ENCODE measurements at places on chromosomes 2 and 18. TPM values are rescaled to one million over a fixed set of nuclear protein-coding genes. Genes with fewer than 3 reads are reported as not detected.

GRCh38 chr18:55575066-55575465 lies 12.9 kb downstream of the TCF4 start:
- no peaks in the 10 kb centered on the region for H3K27me3 ChIP-seq
- no peak overlapping the region for H3K27ac ChIP-seq
- no peaks in the 10 kb centered on the region for H3K4me1 ChIP-seq
- no peaks in the 10 kb centered on the region for H3K36me3 ChIP-seq
- no peak overlapping the region for H3K4me3 ChIP-seq

- H3K27ac ChIP-seq = no peak overlapping the region
- H3K4me1 ChIP-seq = no peaks in the 10 kb centered on the region
- no peak overlapping the region for H3K4me3 ChIP-seq
- DNase-seq = no peak
Measured at GRCh38 chr18:42606886-42607495, 508.5 kb downstream of the RIT2 start.

GRCh38 chr18:58788470-58788869 lies 76.2 kb upstream of the ZNF532 start:
- no peak for DNase-seq
- no peaks in the 10 kb centered on the region for H3K4me1 ChIP-seq
- H3K4me3 ChIP-seq = no peak overlapping the region
- H3K27me3 ChIP-seq = no peaks in the 10 kb centered on the region

DNA sequence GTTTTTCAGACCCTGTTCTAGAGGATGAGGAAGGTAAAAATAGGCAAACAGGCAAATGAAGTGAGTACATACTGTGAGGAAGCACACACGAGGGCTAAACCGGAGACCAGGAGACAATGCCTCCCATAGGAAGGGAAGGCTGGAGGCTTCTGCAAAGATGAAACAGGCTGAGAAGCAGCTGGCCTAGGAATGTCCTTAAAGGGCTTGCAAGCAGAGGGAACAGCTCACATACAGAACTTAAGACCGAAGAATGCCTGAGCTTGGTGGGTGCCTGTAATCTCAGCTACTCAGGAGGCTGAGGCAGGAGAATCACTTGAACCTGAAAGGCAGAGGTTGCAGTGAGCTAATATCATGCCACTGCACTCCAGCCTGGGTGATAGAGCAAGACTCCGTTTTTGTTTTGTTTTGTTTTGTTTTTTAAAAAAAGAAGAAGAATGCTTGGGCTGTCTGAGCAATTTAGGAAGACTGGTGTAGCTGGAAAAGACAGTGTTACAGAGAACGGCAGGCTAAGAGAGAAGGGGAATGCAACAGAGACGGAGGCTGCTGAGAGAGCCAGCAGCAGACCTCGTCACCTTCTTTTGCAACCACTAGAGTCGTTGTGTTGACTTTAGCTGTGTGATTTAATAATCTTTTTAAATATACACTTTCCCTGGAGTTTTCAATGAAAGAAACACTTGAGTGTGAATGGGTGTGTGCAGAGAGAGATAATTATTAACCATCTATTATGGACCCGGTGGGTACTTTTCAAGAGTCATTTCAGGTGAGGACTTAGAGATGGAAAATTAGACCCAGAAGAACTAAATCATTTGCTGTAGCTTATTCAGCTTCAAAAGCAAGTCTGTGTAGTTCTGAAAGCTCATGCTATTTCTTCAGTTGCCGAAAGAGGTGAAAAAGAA lies 232.8 kb downstream of the GALR1 start:
- H3K27ac ChIP-seq = no peak overlapping the region
- H3K4me3 ChIP-seq = no peak overlapping the region
- H3K4me1 ChIP-seq = no peaks in the 10 kb centered on the region

DNA sequence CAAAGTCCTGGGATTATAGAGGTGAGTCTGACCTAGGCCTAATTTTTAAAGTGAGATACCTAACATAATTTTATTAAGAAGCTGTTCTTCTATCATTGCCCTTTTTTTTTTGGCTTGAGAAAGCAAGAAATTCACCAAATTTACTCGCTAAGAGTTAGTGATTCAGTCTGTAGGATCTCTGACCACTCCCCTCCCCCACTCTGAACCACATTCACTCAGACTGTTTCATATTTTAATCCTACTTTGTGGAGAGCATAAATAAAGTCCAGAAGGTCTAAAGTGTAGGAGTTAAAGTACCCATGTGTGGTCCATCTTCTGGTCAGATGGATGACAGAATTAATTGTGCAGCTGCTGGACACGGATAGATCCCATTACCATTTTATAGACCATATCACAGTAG lies 115.8 kb upstream of the MGAT5 start:
- H3K4me1 ChIP-seq = no peaks in the 10 kb centered on the region
- DNase-seq = no peak
- no peaks in the 10 kb centered on the region for H3K27me3 ChIP-seq
- H3K36me3 ChIP-seq = no peaks in the 10 kb centered on the region
- H3K27ac ChIP-seq = peak overlapping the region; percentile 94

DNA sequence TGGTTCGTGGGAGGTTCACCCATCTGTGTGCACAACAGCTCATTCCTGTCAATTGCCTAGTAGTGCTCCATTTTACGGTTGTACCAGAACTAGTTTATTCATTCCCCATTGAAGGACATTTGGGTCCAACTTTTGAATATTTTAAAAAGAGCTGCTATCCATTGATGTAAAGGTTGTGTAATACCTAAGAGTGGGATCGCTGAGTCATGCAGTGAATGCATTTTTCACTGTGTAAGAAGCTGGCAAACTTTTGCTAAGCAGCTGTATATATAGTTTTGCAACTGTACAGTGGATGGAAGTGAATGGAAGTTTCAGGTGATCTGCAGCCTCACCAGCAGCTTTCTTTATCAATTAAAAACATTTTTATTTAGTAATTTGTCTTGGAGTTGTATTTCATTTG lies 104.5 kb downstream of the DCDC2C start:
- no peaks in the 10 kb centered on the region for H3K4me1 ChIP-seq
- no peak overlapping the region for H3K4me3 ChIP-seq
- no peak for DNase-seq
- H3K27ac ChIP-seq = no peak overlapping the region

DNA sequence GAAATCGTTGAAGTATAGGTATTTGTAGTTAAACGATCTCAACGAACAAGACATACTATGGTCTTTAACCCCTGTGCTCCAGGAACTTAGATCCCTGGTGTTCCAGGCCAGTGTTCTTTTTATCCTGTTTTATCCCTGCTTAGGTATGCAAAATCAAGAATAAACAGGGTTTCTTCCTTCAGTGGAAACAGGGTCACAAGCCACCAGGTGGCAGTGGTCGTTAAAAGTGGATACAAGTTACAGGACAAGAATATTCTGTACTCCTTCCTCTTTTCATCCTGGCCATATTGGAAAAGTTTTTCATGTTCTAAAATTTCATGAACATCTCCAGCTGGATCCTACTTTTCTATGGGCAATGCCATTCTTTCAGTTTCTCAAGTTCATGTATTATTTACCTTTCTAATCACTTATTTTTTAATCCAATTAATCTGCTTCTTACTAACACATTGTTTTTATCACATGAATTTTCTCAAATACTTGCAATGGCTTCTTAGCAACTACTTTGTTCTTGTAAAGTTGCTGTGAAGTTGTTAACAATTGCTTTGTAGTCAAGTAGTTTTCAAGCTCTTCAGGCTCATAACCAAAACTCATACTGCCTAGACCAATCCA lies 16.4 kb upstream of the HNMT start:
- no peak overlapping the region for H3K4me3 ChIP-seq
- no peaks in the 10 kb centered on the region for H3K27me3 ChIP-seq

- DNase-seq = no peak
- H3K27me3 ChIP-seq = no peaks in the 10 kb centered on the region
- H3K4me3 ChIP-seq = no peak overlapping the region
- no peaks in the 10 kb centered on the region for H3K4me1 ChIP-seq
- no peak overlapping the region for H3K27ac ChIP-seq
Measured at GRCh38 chr18:48325115-48325665, 84.0 kb downstream of the ZBTB7C start.

DNA sequence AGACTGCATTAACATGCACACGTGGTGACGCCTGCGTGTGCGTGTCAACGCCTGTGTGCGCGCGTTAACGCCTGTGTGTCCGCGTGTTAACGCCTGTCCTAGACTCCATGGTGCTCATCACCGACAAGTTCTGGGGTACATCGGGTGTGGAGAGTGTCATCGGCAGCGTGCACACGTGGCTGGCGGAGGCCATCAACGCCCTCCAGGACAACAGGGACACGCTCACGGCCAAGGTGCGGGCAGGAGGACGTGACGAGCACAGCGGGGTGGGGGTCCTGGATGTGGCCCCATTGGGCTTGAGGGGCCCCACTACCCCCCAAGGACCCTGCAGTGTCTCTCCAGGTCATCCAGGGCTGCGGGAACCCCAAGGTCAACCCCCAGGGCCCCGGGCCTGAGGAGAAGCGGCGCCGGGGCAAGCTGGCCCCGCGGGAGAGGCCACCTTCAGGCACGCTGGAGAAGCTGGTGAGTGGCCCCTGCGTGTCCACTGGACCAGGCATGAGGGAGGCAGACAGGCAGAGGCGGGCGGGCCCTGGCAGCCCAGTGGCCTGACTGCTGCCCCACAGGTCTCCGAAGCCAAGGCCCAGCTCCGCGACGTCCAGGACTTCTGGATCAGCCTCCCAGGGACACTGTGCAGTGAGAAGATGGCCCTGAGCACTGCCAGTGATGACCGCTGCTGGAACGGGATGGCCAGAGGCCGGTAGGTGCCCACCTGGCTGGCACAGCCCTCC lies 29.2 kb downstream of the GPC1 start:
- no peak overlapping the region for H3K27ac ChIP-seq
- DNase-seq = peak; percentile 4
- H3K4me3 ChIP-seq = no peak overlapping the region
- H3K4me1 ChIP-seq = no peaks in the 10 kb centered on the region

- DNase-seq = no peak
- no peaks in the 10 kb centered on the region for H3K36me3 ChIP-seq
- no peak overlapping the region for H3K27ac ChIP-seq
- no peaks in the 10 kb centered on the region for H3K4me1 ChIP-seq
- H3K27me3 ChIP-seq = no peaks in the 10 kb centered on the region
- H3K4me3 ChIP-seq = no peak overlapping the region
Measured at GRCh38 chr18:7681298-7681697, 114.2 kb downstream of the PTPRM start.

GRCh38 chr2:117967977-117968718 lies 45.7 kb downstream of the CCDC93 start:
- no peak overlapping the region for H3K27ac ChIP-seq
- no peaks in the 10 kb centered on the region for H3K27me3 ChIP-seq
- H3K4me3 ChIP-seq = no peak overlapping the region
- peaks cover 60% of the 10 kb centered on the region for H3K36me3 ChIP-seq

- no peak for DNase-seq
- H3K27me3 ChIP-seq = no peaks in the 10 kb centered on the region
- H3K27ac ChIP-seq = no peak overlapping the region
- H3K4me3 ChIP-seq = no peak overlapping the region
Measured at GRCh38 chr2:208556983-208557484, 150.4 kb downstream of the PTH2R start.

GRCh38 chr2:60212181-60212945 lies 341.1 kb downstream of the BCL11A start:
- no peaks in the 10 kb centered on the region for H3K27me3 ChIP-seq
- no peak for DNase-seq
- no peaks in the 10 kb centered on the region for H3K36me3 ChIP-seq
- no peaks in the 10 kb centered on the region for H3K4me1 ChIP-seq
- no peak overlapping the region for H3K4me3 ChIP-seq
- peak overlapping the region; percentile 37 for H3K27ac ChIP-seq

GRCh38 chr18:64244571-64244970 lies 95.7 kb upstream of the LINC00305 start:
- H3K36me3 ChIP-seq = no peaks in the 10 kb centered on the region
- no peaks in the 10 kb centered on the region for H3K27me3 ChIP-seq
- H3K4me1 ChIP-seq = no peaks in the 10 kb centered on the region
- DNase-seq = no peak

DNA sequence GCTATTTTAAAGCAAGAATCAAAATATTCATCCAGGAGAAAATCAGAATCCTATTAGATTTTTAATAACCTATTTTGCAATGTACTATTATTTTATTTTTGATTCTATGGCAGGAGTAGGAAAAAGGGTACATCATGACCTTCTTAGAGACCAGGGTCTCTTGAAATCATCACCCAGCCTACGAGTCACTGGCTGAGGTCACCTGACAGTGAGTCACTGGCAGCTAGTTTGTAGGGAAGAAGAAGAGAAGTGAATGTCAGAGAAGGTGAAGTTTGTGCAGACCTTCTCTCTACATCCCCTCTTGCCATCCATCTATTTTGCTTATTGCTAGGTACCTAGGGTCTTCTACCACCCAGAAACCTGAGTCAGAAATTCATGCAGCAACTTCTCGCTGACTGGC lies 144.2 kb downstream of the ALK start:
- H3K36me3 ChIP-seq = no peaks in the 10 kb centered on the region
- no peak for DNase-seq
- H3K4me3 ChIP-seq = no peak overlapping the region
- no peak overlapping the region for H3K27ac ChIP-seq

- H3K27ac ChIP-seq = peak overlapping the region; percentile 0
- no peak for DNase-seq
- H3K27me3 ChIP-seq = no peaks in the 10 kb centered on the region
- H3K4me1 ChIP-seq = no peaks in the 10 kb centered on the region
- H3K36me3 ChIP-seq = no peaks in the 10 kb centered on the region
- H3K4me3 ChIP-seq = no peak overlapping the region
Measured at GRCh38 chr2:105771836-105772235, 27.1 kb downstream of the NCK2 start.

DNA sequence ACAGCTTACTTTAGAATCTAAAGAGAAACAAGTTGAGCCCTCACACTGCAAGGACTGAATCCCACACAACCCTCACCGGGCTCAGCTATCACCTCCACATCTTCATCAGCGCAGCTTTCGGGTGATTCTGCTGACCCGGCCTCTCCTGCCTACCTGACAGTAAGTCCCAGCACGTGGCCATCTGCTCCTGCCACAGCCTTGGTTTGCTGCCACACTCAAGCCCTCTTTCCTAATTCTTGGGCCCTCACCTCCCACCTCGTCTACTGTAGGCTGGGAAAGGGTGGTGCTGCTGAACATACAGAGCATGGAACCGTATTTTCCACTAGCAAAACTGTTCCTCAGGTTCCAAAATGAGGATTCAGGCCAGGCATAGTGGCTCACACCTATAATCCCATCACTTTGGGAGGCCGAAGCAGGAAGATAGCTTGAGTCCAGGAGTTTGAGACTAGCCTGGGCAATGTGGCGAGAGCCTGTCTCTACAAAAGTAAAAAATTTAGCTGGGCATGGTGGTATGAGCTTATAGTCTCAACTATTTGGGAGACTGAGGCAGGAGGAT lies 55.3 kb upstream of the HAAO start:
- no peaks in the 10 kb centered on the region for H3K4me1 ChIP-seq
- H3K27ac ChIP-seq = no peak overlapping the region
- DNase-seq = no peak
- no peak overlapping the region for H3K4me3 ChIP-seq
- no peaks in the 10 kb centered on the region for H3K36me3 ChIP-seq

ALLC gene
- not detected for total RNA-seq

DCDC2C gene
- not detected for total RNA-seq

FAP gene
- 2.3 TPM for total RNA-seq

GYPC gene
- 19.6 TPM for total RNA-seq

NT5DC4 gene
- not detected for total RNA-seq

TRIM54 gene
- not detected for total RNA-seq

PROKR1 gene
- total RNA-seq = not detected
